ENCODE measurements at places on chromosomes 16 and 17. TPM values are rescaled to one million over a fixed set of nuclear protein-coding genes. Genes with fewer than 3 reads are reported as not detected.

TMC8 gene
- total RNA-seq, result 5.3 TPM

CD300C gene
- 1.1 TPM for total RNA-seq

DNA sequence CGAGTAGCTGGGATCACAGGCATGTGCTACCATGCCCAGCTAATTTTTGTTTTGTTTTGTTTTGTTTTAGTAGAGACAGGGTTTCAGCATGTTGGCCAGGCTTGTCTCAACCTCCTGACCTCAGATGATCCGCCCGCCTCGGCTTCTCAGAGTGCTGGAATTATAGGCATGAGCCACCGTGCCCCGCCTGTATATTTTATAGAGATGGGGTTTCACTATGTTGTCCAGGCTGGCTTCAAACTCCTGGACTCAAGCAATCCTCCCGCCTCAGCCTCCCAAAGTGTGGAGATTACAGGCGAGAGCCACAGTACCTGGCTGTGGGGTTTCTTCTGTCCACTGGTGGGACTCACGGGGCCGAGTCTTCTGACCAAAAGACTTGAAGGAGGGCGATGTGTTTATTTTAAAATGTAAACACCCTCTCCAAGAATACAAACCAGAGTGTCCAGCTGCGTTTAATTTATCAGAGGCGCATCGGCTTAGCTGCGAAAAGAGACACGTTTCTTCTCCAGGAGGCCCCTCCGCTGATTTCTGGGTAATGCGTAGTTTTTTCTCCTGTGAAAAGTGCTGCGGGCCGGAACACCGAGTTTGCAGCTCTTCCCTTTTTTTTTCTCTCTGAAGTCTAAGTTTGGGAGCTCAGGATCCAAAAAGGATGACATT lies 86.9 kb upstream of the CIBAR2 start:
- no peaks in the 10 kb centered on the region for H3K4me1 ChIP-seq
- no peak overlapping the region for H3K4me3 ChIP-seq

- H3K4me1 ChIP-seq, result no peaks in the 10 kb centered on the region
- DNase-seq, result no peak
- H3K4me3 ChIP-seq, result no peak overlapping the region
- no peaks in the 10 kb centered on the region for H3K27me3 ChIP-seq
- no peak overlapping the region for H3K27ac ChIP-seq
Measured at GRCh38 chr16:64253096-64253495, 868.8 kb downstream of the CDH11 start.

- no peaks in the 10 kb centered on the region for H3K27me3 ChIP-seq
- no peak overlapping the region for H3K4me3 ChIP-seq
- no peak overlapping the region for H3K27ac ChIP-seq
- H3K36me3 ChIP-seq, result peaks cover 34% of the 10 kb centered on the region
- H3K4me1 ChIP-seq, result peaks cover 6% of the 10 kb centered on the region
Measured at GRCh38 chr16:15639061-15639568, 3.8 kb downstream of the MARF1 start.

DNA sequence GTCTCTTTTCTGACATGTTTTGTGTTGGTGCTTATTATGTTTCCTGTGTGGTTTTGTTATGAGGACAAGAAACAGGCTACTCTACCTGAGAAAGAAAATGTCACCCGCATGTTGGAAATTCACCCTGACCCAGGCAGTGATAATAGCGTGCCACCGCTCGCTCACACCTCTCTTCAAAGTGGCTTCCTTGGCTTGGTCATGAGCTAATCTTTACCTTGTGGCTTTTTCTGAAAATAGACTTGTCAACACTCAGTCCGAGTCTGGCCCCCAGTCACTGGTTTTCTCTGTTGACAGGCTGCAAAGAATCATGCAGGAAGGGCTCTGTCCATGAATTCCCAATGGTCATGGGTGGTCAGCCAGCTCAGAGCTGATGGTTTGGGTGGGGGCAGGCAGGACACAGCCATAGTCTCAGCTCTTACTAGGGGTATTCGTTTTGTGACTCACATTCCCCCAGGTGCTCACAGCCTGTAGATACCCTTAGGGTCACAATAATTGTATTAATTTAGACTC lies 121.3 kb upstream of the CACNG5 start:
- H3K27ac ChIP-seq, result peak overlapping the region; percentile 81
- H3K4me1 ChIP-seq, result peaks cover 10% of the 10 kb centered on the region
- H3K4me3 ChIP-seq, result no peak overlapping the region
- no peaks in the 10 kb centered on the region for H3K36me3 ChIP-seq

DNA sequence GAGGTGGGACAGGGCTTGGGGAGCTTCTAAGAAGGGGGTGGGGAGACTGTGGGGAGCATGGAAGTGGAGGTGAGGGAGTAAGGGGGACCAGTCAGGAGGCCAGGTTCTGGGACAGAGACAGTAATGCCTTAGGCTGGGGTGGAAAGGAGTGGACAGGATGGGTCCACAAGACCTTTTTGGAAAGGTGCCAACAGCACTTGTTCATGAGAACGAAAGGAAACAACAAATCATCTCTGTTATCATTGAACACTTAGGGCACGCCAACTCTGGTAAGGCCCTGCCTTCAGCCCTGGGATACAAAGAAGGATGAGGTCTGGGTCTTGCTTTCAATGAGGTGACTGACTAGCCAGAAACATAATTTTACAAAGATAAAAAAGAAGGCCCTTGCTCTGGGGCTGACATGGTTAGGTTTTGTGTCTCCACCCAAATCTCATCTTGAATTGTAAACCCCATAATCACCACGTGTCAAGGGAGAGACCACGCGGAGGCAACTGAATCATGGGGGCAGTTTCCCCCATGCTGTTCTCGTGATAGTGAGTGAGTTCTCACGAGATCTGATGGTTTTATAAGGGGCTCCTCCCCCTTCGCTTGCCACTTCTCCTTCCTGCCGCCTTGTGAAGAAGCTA lies 113.8 kb downstream of the SLC39A11 start:
- no peak for DNase-seq
- H3K36me3 ChIP-seq, result no peaks in the 10 kb centered on the region
- H3K27me3 ChIP-seq, result no peaks in the 10 kb centered on the region
- peaks cover 7% of the 10 kb centered on the region for H3K4me1 ChIP-seq

DNA sequence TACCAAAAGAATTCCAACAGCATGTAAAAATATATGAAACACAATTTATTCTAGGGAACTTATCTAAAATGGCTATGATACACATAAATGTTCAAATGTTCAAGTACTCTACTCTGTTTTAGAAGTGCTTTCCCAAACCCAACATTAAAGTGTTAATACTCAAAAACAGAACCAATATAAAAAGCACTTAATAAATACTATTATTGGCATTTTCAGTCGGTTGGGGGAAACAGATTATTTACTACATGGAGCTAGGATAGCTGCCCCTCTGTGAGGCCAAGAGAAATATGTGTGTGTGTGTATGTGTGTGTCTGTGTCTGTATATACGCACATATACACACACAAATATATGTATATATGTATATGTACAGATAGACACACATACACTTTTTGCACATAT lies 32.1 kb upstream of the BRIP1 start:
- H3K27me3 ChIP-seq, result no peaks in the 10 kb centered on the region
- H3K27ac ChIP-seq, result no peak overlapping the region
- DNase-seq, result no peak
- no peaks in the 10 kb centered on the region for H3K4me1 ChIP-seq
- no peaks in the 10 kb centered on the region for H3K36me3 ChIP-seq

DNA sequence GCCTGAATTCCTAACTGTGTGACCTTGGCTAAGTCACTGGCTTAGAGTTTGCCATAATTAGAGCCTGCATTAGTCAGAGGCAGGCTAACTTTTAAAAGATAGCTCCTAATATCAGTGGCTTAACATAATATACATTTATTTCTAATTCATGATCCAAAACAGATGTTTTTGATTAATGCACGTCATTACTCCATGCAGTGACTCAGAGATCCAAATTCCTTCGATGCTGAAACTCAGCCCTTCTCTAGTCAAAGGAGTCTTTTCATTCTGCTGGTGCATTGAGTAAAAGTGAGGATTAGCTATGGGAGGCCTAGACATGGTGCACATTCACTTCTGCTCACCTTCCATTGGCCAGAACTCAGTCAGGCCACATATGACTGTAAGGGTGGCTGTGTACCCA lies 49.8 kb downstream of the IRX3 start:
- no peak overlapping the region for H3K27ac ChIP-seq
- no peaks in the 10 kb centered on the region for H3K4me1 ChIP-seq
- H3K27me3 ChIP-seq, result no peaks in the 10 kb centered on the region
- H3K36me3 ChIP-seq, result no peaks in the 10 kb centered on the region
- H3K4me3 ChIP-seq, result no peak overlapping the region
- no peak for DNase-seq

DNA sequence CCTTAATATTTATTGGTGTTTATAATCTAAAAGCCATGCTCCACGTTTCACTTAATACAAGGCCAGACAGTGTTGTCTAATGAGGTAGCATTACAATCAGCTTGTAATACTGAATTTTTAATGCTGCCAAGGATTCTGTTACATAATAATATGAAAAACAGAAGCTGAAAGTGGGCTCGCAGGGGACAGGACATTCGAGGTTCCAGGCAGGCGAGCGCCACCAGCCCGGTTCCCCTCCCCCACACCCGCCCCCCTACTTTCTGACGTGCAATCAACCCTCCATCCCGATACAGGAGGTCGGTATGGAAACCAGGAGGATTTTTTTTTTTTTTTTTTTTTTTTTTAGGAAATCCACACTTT lies 6.2 kb upstream of the ZFHX3 start:
- no peaks in the 10 kb centered on the region for H3K36me3 ChIP-seq
- DNase-seq, result no peak

DNA sequence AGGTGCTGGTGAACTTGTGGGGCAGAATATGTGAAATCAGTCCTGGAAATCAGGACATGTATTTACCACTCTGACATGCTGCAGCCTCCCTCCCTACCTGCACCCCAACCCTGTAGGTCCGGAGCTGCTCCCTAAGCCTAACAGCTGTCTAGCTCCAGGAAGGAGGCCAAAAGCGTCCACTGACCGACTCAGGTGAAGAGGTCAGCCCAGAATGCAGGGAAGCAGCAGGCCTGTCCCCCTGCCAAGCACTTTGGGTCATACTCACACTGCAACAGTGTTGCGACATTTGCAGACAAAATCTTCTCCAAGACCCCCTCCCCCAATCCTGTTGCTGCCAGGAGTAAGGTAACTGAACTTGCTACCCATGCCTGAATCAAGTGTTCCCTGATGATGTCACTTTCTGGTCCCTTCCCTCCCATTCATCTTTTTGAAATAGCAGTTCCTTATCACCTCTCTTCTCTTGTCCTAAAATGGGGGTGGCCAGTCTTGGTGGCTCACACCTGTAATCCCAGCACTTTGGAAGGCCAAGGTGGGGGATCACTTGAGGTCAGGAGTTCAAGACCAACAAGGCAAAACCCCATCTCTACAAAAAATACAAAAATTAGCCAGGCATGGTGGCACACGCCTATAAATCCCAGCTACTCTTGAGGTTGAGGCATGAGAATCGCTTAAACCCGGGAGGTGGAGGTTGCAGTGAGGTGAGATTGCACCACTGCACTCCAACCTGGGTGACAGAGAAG lies 1.3 kb upstream of the ACLY start:
- H3K4me1 ChIP-seq, result peaks cover 14% of the 10 kb centered on the region
- DNase-seq, result peak; percentile 29
- no peaks in the 10 kb centered on the region for H3K36me3 ChIP-seq
- peak overlapping the region; percentile 90 for H3K27ac ChIP-seq

DNA sequence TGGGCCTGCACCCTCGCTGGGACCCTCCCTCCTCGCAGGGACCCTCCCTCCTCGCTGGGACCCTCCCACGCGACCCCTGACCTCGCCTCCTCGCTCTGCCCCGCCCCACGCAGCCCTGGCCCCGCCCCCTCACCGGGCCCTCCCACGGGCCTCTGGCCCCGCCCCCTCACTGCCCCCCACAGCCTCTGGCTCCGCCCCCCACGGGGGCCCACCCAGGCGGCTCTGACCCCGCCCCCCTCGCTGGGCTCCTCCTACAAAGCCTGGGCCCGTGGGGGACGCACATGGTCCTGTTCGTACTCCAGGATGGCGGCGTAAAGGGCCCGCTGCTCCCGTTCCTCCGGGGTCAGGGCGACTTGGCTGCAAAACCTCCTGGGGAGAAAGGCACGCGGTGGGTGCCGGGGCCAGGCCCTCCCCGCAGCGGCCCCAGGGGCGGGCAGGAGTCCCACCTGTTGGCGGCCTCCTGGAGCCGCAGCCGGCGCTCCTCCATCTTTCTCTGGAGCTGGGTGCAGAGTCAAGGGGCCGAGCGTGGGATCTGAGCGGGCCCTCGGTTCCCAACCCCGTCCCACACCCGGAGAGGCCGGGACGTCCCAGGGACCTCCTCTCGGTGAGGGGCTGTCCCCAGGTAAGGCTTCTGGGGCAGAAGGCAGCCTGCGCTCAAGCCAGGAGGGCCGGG lies 9.0 kb downstream of the VPS9D1 start:
- H3K27me3 ChIP-seq, result no peaks in the 10 kb centered on the region
- no peak overlapping the region for H3K27ac ChIP-seq
- peak; percentile 68 for DNase-seq
- H3K4me3 ChIP-seq, result peak overlapping the region; percentile 40
- no peaks in the 10 kb centered on the region for H3K36me3 ChIP-seq
- peaks cover 5% of the 10 kb centered on the region for H3K4me1 ChIP-seq
